ENCODE measurements at places on chromosomes 2 and 18.
A peak's percentile ranks its signal among the peaks of the same experiment; 100 is the strongest.

GRCh38 chr2:168030862-168031624, 216.4 kb downstream of the STK39 start:
- no peak for DNase-seq

GRCh38 chr2:190664240-190664639, 15.4 kb downstream of the NAB1 start:
- DNase-seq, result no peak

DNA sequence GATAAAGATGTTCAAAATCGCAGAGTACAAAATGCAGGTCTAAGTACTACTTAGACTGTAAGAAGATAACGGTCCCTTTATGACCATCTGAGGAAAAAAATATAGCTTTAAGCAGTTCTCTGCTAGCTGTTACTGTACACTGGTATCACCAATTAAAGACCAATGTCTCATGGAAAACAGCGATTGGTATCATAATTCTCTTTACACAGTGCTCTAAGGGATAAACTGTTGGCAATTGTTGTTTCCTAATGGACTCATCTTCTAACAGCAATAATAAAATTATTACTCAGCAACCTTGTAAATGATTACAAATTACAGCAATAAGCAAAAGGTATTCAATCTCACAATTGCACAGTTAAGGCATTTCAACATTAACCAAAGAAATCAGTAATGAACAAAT, 142.2 kb upstream of the DLGAP1 start:
- DNase-seq, result no peak

GRCh38 chr2:222440673-222441422, 16.5 kb downstream of the SGPP2 start:
- no peak for DNase-seq

- no peak for DNase-seq
These were observed 30.0 kb downstream of the TRAF3IP1 start for GRCh38 chr2:238350150-238350897.

GRCh38 chr2:195560209-195560895, 96.7 kb upstream of the SLC39A10 start:
- no peak for DNase-seq

- no peak for DNase-seq
These were observed 2.2 kb upstream of the ZNF407 start for GRCh38 chr18:74595431-74595830.

GRCh38 chr2:86482034-86482433, 40.9 kb downstream of the KDM3A start:
- no peak for DNase-seq

DNA sequence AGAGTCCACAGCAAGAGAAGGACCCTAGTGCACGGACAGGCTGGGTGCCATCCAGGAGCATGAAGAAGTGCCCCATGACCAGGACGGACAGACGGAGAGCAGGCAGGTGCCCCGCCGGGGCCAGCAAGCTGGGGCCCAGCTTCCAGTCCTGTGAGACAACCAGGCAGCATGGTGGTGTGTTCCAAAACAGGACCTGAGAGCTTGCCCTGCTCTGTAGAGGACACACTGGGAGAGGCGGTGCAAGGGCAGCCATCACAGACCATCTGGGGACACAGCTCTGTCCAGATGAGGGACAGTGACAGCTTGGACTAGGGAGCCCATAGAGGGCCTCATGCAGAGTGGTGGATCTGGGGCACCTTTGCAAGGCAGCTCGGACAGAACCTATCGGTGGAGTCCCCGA, 279.8 kb downstream of the EIPR1 start:
- DNase-seq, result no peak

GRCh38 chr2:73746877-73747208, 9.7 kb upstream of the TPRKB start:
- no peak for DNase-seq

- DNase-seq, result no peak
These were observed 28.2 kb downstream of the PELI1 start for GRCh38 chr2:64115808-64116598.

DNA sequence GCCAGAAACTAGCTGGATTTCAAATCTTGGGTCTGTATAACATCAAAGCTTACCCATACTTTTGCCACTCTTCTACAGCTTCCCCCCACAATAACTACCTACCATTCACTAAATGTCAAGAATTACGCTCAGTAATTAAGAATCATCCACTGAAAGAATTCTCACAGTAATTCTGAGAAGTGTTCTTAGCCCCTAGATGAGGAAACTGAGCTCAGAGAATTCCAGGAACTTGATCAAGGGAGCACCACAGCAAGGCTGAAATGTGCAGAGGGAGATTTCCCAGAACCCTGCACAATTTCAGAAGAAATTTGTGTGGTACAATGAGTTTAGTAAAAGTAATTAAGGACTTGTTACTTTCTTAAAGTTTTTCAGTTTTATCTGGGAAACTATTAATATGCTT, 194.5 kb upstream of the STK17B start:
- DNase-seq, result no peak

DNA sequence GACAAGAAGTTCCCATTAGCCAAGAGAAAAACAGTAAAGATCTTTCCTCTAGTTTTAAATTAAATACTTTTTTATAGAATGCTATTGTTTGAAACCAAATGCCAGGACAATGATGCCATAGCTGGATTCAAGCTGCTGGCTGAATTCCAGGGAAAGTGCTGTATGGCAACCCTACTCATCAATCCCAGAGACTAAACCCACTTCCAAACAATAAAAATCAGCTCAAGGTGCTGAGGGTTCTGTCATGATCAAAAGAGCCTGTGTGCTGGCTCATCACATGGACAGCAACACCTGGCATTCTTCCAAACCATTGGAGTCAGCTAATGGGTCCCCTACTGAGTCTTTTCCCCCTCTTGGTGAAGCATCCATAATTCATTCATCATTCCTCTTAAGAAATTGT, 53.7 kb upstream of the PARD3B start:
- DNase-seq, result peak; percentile 21

DNA sequence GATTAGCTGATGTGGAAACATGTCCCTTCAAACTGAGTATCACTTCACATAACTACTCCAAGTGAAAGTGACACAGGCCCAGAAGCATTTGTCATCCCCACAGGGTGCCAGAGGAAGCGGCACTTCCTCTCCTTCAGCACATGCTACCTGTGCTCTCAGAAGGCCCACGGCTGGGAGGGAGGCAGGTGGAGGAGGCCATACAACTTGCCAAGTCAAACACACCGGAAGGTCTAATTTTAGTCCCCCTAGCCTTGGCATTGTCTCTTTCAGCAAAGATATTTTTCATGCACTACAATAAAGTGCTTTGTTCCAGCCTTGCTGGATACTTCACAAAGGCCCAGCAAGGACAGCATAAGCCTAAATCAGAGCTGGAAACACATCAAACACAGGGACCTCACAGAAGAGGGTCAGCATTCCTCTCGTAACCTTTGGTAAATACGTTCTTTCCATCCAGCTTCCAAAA, 38.0 kb downstream of the VSNL1 start:
- no peak for DNase-seq

- DNase-seq, result no peak
These were observed 697.0 kb upstream of the HS6ST1 start for GRCh38 chr2:129015397-129016285.

- peak; percentile 24 for DNase-seq
These were observed 819 bp upstream of the KLF11 start for GRCh38 chr2:10042301-10043161.

GRCh38 chr2:64328415-64328722, 125.6 kb upstream of the LGALSL start:
- DNase-seq, result no peak

GRCh38 chr2:177952151-177952550, 120.4 kb downstream of the PDE11A start:
- DNase-seq, result no peak

GRCh38 chr2:84894131-84894586, 11.3 kb upstream of the TMSB10 start:
- peak; percentile 77 for DNase-seq

DNA sequence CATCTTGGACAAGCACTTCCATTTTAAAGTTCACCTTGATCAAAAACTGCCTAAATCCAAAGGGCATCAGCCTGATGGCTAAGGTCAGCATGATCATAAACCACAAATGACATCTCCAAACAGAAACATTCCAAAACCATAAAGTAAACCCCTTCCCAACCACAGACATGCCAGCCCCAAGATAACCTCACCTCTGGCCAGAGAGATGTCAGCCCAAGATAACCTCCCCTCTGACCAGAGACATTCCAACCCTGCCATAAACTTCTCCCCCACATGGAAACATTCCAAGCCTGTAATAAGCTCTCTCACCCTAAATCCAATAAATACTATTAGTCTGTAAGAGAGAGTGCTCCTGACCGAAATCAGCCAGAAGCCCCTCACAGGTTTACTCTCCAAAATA, 18.6 kb upstream of the MARCO start:
- no peak for DNase-seq

- DNase-seq, result peak; percentile 40
These were observed 398 bp downstream of the CRYBA2 start for GRCh38 chr2:218992703-218993344.

- no peak for DNase-seq
These were observed 72.3 kb upstream of the CD226 start for GRCh38 chr18:70019991-70020390.

DNA sequence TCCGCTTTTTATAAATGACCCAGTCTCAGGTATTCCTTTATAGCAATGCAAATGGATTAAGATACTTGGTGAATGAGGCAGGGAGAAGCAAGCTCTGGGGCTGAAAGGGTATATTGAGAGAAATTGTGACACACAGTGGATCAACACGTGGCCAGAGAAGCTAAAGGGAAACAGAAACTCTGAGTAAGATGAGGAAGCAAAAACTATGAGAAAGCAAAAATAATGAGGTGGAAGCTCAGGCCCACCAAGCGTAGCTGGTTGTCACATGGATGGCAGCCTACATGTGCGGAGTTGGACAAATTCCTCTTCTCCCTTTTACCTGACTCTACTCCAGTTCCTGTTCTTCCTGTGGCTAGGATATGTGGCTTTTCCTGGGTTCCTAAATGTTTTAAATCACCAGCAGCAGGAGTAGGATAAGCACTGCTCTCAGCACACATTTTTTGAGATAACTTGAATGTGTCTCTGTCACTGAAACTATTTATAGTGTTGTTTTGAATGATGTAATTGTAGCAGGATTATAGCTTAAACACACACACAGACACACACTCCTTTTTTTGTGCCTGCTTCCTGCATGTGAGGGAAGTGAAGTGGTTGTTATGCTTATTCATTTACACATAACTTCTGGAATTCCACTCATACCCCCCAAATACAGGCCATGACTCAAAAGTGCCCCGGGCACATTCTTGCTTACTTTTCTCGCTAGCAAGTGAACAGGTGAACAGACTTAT, 30.1 kb upstream of the EPC2 start:
- DNase-seq, result no peak

DNA sequence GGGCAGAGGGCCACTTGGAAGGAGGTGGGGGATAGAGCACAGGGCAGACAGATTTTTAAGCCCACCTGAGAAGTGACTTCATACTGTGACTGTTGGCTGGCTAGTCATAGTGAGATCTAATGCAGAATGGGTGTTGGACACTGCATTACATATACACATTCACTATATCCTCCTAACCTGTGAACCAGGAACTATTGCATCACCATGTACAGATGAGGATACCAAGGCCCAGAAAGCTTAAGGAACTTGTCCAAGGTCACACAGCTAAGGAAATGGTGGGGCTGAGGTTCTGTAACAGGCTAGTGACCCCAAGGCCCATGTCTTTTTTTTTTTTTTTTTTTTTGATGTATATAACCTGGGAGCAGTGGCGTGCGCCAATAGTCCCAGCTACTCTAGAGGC, 49.6 kb upstream of the SPRED2 start:
- DNase-seq, result no peak

DNA sequence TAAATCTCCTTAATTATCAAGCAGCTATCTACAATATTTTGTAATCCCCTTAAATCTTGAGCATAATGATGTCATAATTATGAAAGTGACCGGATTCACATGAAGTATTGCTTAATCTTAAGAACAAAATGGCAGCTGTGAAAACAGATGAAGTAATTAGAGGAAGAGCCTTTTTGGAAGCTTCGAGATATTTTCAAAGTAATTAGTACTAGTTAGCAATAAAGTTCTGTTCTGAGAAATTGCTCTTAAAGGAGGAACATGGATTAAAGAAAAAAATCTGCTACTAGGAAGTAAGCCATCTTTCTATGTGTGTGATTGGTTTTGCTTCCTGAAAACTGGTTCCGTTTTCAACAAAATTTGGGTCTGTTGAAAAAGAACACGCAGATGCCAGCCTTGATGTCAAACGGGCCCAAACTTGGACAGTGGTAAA, 18.3 kb downstream of the CLUL1 start:
- no peak for DNase-seq

GRCh38 chr18:36382854-36383253, 85.3 kb downstream of the FHOD3 start:
- no peak for DNase-seq

DNA sequence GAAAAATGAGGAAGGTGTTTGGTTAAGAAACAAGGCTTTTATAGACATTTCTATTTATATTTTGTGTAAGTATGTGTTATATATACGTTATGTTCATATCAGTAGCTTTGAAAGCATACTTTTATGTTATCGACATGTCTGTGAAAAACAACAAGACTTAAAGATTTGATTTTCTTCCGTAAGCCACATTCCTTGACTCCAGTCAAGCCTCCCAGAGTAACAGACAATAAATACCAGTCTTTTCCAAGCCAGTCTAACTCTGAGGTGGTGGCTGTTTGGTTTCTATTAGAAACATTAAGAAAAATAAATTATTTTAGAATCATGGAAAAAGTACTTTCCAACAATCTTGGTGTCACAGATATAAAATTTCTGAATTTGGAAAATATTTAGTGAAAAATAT, 16.3 kb upstream of the ITGAV start:
- no peak for DNase-seq

DNA sequence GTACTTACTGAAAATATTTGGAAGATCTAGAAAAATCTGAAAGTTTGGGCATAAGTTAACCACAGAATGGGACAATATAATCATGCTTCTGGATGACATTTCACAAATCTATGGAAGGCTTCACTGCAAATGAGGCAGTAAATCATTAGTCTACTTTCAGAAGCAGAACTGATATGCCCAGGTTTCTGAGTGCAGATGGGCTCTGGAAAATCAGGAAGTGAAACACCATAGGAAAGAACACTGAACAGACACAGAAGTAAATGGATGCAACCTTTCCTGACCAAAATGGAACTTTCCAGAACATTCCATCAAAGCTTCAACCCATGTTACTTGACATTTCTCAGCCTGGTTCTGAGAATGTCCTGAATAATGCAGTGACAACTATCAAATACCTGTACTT, 55.1 kb downstream of the KCNG3 start:
- no peak for DNase-seq

GRCh38 chr2:239288951-239289511, 111.8 kb downstream of the HDAC4 start:
- no peak for DNase-seq

DNA sequence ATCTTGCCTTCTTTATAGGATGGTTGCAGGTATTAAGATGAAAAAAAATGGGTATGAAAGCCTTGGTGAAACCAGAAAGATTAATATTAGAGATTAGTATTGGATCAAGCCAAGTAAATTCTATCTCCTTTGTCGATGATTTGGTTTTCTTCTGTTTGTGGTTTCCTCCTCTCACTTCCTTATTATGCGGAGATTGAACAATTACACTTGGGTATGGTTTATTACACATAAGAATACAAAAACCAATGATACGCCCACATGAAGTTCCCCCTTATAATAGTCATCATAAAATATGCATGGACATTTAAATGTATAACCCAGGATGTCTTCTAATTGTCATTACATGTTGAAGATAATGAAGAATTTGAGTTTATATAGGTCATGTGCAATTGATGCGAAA, 4.9 kb downstream of the LTBP1 start:
- no peak for DNase-seq
